ENCODE measurements at places on chromosomes 1 and 21. TPM values are rescaled to one million over a fixed set of nuclear protein-coding genes. Genes with fewer than 3 reads are reported as not detected.

DNA sequence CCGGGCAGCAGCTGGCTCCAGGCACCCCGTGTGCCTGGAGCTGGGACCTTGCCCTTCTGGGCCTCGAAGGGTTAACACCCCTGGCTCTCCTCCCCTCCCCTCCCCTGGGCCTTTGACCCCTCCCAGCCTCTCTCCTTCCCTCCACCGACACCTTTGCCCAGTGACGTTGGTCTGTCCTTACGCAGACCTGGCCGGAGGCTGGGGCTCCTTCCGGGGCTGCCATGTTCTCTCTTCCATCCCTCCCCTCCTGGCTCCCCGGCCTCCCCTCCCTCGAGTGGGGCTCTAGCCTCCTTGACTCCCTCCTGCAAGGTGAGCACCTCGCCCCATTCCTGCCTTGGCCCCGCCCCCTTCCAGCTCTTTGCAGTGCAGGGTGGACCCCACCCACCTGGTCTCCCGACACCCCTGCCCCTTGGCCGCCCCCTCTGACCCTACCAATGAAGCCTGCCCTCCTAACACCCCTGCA lies at the start of gene TMEM82:
TSS of gene TMEM82 (plus strand) at position 161 of the 463 bp plus-strand sequence. CDS start at position 222, 61 bp downstream.
- DNase-seq, result no peak

GRCh38 chr1:221272940-221273339 lies 393.7 kb downstream of the HLX start:
- no peak for DNase-seq

- DNase-seq, result no peak
These were observed 137.7 kb downstream of the LEPR start for GRCh38 chr1:65558215-65558614.

PLEKHO1 gene
- polyA plus RNA-seq, result 45.6 TPM

PHTF1 gene
- 22.7 TPM for polyA plus RNA-seq

CHRM3 gene
- 8.4 TPM for polyA plus RNA-seq

DNA sequence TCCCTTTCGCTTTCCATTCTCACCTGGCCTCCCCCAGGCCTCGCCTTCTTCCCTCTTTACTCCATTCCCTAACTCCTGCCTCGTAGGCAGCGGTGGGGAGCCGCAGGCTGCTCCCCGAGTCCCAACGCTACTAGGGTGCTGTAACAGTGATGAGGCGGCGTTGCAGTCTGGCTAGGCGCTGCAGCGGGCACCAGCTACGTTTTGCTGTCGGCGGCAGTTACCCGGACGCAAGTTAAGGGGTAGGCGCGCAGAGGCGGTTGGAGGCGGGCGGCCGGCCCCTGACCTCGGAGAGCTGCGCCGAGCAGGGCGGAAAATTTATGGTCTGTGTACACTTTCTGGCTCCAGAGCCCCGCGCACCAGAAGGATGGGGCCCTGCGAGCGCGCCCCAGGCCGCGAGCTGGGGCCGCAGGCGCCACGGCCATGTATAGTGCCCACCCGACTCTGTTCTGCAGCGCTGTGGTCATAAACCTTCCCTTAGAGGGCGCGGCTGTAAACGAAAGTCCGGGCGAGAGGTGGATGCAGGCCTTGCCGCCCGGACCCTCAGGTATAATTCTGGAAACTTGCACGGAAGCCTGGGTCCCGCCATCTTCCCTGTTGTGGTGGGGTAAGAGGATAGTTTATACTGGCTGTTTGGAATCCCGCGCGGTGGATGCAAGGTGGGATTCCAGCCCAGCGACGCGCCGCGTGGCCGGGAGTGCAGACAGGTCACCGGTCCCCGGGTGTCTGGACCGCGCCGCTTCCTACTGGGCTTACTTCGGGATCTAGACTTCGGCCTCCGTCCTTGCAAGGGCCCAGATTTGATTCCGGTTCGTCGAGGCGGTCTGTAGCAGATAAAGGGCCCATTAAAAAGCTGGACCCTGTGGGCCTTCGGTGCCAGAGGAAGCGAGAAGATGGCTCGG lies 15.0 kb downstream of the HLX start:
- no peak for DNase-seq
